ENCODE measurements at places on chromosomes 7 and 10.

GRCh38 chr7:44075296-44076075 is 6.8 kb downstream of the POLM start:
- DNase-seq = no peak

GRCh38 chr10:133336118-133336576 is 549 bp downstream of the CALY start:
- DNase-seq = no peak

DNA sequence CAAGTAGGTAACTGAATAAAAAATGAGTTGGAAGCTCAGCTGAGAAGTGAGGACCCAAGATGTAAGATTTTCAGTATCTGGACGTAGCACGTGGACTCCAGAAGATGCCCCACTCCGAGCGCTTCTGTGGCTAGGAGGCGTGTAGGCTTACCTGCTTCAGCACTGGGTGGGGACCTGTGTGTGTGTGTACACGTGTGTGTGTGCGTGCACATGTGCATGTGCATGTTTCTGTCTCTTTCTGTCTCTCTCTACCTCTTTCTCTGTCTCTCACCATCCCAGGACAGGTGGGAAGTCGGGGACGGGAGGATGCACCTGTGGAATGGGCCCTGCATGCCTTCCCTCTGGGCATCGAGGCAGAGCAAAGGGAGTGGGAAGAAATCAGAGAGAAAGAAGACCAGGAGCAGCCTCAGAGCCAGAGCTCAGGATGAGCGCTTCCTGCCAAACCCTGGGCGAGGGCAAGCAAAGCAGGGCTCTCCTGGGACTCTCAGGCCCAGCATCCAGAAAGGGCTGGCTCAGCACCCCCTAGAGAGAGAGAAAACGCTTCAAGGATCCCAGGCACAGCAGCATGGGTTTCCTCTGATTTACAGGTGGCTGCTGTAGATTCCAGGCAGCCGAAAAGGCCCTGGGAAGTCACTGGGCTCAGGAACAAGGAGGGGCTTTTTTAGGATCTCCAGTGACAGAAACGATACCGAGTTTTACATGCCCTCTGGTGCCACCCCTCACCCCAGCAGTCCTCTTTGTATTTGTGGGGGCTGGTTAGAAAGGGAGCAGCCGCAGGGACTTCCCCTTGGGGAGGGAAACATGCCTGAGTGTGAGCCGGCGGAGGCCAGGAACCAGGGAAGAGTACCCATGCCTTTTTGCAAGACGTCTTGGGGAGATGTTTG is 28.5 kb downstream of the CXCL12 start:
- DNase-seq = no peak

DNA sequence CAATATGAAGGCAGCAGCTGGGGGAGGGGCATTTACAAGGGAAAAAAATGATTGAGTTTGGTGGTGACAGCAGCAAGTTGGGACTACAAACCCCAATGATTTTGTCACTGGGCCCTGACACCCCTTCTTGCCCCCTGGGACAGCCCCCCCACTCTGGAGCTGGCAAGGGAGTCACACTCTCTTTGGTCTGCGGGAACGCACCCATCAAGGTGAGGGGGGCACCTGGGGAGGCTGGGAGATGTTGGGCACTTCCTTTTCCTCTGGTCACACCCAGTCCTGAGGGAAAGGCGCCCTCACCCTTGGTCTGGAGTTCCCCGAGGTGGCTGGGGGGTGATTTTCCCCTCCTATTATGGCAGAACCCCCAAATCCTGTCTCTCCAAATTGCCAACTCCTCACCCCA is 24.4 kb downstream of the EPHB4 start:
- no peak for DNase-seq

- no peak for DNase-seq
Observed at GRCh38 chr7:77474756-77475155, 58.6 kb upstream of the GSAP start.

DNA sequence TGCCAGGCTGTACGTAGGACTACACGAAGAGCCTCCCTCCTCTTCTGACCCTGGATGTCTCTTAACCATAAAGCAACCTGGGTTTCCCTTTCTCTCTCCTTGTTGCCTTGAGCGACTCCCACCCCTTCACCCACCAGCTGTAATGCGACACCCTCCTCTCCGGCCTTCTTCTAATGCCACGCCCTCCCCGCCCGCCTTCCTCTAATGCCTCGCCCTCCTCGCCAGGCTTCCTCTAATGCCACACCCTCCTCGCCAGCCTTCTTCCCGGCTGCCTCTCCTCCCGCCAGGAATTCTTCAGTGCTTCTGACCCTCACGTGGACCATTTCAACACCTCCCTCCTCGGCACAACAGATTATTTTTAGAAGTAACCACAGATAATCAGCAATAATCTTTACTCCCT is 348.5 kb upstream of the SHH start:
- no peak for DNase-seq

GRCh38 chr10:89837165-89838043 is 136.0 kb downstream of the KIF20B start:
- no peak for DNase-seq

- DNase-seq = no peak
Observed at GRCh38 chr10:26780793-26781601, 79.8 kb downstream of the ABI1 start.
